ENCODE measurements at places on chromosomes 3 and 15.
A peak's percentile ranks its signal among the peaks of the same experiment; 100 is the strongest.

- DNase-seq, result no peak
These were observed 9.1 kb upstream of the FETUB start for GRCh38 chr3:186630950-186631641.

GRCh38 chr3:13189639-13190377 is 116.6 kb upstream of the IQSEC1 start:
- peak; percentile 43 for DNase-seq

DNA sequence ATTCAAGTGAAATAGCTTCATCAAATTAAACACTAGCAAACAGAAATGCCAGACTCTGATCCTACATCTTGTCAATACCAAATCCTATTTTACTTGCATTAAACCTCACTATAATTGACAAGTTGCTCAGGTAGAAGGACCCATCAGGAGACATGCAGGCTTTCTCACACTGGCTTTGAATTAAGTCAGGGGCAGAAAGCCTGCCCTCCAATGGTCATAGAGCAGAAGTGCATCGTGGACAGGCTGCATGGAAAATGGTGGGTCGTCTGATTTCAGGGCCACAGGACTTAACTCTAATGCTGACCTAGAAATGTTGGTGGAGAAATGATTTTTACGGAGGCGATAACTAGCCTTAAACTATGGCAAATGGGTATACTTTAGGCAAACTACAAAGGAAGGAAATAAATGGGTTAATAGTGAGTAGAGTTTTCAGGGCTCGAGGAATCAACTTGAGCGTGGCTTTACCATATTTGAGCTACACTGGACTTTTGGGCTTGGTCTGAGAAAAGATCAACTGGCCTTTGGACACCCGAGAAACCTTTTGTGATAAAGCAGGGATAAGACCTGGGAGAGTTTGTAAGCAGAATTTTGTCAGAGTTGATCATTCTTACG is 283.9 kb downstream of the GRM7 start:
- no peak for DNase-seq

DNA sequence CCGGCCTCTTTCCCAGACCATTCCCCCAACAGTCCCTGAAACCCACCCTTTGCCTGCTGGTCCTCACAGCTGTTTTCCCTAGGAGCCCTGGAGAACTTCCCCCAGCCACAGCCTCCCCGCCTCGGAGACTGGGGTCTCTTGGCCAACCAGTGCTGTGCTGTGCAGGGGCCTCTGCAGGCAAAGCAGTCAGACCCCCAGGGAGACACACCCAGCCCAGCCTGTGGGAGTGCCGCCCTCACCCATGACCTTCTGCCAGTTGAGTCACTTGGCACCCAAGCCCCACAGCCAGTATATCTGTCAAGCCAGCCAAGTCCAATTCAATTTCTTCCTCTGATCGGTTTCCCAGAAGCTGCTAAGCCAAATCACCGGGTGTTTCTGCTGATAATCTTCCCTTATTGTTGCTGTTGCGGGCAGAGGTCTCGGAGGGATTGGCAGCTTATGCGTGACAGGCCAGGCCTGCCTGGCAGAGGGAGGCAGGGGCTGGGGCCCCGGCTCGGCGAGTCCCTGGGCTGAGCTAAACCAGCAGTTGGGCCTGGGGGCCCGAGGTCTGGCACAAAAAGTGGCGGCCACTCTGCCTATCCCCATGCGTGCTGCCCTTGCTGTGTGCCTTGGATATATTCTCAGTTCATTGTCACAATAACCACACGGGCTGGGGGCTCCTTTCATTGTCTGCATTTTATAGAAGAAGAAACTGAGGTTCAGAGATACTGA is 65.6 kb upstream of the SLC6A1 start:
- no peak for DNase-seq

DNA sequence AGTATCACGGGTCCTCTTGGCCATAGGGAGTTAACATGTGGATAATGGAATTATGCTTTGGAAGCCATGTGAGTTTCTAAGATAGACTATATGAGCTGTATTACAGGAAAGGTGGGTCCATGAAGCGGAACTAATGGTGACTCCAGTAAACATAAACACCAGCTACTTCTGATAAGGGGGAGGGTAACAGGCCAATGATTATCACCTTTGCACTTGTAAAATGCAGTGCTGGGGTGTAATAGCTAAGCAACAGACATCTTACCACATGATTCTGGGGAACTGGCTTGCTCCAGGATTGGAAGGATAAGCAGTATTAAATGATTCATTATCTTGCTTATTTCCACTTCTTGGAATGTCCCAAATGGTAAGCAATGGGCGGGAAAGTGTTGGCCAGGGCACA is 61.4 kb upstream of the CD47 start:
- DNase-seq, result no peak

DNA sequence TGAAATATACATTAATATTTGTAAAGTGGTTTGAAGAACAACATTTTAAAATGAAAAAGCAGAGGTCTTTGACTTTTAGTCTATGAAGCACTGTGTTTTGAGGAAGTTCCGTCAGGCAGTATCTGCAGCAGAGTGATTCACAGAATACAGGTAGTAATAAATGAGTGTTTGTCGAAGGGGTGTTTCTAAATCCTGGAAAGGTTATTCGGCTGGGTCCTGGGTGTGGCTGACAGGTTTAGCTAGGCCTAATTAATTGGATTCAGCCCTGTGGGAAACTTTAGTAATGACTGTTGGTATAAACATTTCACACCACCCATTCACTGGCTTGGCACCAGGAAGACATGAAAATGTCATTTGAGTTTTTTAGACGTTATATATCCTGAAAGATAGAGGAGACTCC is 51.3 kb downstream of the TIPARP start:
- no peak for DNase-seq

- DNase-seq, result no peak
These were observed 509.9 kb downstream of the MECOM start for GRCh38 chr3:169153656-169154055.

DNA sequence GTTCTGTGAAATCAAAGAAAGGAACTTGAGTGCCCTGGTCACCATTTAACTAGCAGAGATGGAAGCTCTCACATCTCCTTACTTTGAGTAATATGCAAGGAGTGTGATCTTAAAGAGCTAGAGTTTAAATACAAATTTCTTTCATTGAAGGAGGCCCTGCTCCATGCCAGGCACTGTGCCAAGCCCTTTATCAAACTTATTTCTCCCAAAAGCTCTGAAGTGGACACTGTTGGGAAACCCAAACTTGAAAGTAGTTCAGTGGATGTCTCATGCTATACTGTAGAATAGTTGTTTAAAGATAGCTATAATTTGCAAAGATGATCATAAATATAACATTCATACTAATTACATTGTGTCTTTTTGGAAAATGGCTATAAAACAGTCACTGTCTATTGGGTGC is 17.1 kb downstream of the GALNT15 start:
- no peak for DNase-seq

DNA sequence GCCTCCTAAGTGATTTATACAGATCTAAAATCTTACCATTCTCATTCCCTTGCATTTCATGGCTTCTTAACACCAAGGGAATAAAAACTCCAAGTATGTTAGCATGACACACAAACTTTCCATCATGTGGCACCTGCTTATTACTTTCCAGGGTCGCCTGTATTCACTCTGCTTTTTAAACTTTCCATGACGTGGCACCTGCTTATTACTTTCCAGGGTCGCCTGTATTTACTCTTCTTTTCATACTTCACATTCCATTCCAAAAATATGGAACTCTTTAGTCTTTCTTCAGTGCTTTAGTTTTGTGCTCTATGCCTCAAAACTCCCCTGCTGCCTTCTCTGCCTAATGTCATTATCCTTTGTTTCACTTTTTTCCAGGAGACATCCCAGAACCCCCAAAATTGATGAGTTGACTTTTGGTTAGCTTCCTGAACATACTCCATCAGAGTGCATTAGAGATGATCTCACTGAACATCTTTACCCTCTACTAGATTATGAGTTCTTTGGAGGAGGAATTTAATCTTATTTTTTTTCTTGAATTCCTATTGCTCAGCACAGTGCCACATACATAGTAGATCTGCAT is 47.0 kb downstream of the CALML4 start:
- DNase-seq, result no peak
